ENCODE measurements at places on chromosomes 2 and 18.

- no peak for DNase-seq
Observed at GRCh38 chr18:33670029-33670428, 92.0 kb downstream of the ASXL3 start.

DNA sequence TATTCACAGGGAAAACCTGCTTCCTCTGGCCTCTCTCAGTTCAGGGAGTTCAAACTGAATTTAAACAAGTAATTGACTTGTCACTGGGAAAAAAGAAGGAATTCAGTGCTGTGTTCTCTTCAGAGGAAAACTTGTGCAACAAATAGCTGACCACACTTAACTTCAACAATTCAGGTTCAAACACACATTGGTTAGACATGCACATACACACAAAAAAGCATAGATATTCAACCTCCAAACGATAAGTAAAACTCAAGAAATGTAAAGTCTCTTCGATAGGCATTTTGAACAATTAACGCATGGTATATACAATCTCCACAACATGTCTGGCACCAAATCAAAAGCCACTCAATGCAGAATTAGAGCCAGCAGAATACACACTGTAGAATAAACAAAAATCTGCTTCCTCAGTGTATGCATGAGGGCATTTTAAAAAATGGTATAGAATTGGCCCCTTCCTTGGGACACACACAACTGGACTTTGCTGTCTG, 269.0 kb downstream of the TCF4 start:
- no peak for DNase-seq

DNA sequence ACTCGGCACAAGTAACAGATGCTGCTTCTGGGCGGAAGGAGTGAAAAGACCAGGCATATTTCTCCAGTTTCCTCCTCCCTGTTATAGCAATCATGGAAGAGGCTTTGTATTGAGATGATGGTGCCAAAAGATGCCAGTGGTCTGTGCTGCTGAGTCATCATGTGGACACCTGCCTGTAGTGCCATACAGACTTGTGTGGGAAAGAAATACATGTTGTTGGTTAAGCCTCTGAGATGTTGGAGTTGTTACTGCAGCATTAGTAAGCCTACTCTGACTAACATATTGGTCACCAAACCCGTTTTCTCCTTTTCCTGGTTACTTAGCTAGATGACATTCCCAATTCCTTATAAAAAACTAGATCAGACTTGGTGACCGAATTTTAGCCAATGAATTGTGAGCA, 356.9 kb downstream of the ZNF521 start:
- no peak for DNase-seq

DNA sequence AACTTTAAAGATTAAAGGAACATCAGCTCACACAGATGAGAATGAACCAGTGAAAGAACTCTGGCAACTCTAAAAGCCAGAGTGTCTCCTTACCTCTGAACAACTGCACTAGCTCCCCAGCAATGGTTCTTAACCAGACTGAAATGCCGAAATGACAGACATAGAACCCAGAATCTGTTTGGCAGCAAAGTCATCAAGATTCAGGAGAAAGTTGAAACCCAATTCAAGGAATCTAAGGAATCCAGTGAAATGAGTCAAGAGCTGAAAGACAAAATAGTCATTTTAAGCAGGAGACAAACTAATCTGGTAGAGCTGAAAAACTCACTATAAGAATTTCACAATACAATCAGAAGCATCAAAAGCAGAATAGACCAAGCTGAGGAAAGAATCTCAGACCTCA, 72.0 kb downstream of the STRADB start:
- DNase-seq: no peak

DNA sequence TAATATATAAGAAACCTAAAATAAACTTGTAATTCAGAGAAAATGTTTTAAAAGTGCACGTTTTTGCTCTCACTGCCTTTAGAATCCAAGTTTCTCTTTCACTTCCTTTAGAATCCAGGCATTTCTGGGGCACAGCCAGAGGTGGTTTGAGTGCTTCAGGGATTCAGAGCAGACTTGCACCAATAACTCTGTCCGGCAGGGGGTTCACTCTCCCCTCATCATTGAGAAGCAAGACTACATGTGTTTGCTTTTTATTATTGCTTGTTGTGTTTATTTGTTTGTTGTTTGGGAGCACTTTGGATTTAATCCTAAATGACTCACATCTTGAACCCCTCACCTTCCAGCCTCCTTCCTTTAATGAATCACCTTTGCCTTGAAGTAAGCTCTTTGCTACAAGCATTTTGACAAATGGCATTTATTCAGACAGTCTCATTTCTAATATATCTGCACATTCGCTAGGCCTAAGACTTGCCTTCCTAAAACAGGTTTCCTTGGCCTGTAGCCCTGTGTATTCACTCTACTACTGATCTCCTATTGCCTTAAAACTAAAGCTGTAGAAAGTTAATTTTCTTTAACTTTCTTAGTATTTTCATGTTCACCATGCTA, 233.5 kb upstream of the ATP5MC3 start:
- no peak for DNase-seq

DNA sequence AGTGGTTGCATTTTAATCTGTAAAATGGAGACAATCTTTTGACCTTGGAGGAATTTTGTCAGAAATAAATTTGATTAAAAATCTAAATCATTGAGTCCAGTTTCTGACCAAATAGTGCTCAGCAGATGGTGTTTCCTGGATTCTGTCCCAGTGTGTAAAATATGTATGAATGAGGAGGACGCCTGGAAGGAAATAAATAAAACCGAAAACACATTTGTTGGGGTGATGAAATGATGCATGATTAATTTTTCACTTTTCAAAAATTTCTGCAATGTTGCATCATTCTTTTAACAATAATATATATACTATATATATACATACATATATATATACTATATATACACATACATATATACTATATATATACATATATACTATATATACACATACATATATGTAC, 261.1 kb upstream of the TRIB2 start:
- no peak for DNase-seq

GRCh38 chr2:5692561-5693286, 540 bp downstream of the SOX11 start:
- DNase-seq: no peak

DNA sequence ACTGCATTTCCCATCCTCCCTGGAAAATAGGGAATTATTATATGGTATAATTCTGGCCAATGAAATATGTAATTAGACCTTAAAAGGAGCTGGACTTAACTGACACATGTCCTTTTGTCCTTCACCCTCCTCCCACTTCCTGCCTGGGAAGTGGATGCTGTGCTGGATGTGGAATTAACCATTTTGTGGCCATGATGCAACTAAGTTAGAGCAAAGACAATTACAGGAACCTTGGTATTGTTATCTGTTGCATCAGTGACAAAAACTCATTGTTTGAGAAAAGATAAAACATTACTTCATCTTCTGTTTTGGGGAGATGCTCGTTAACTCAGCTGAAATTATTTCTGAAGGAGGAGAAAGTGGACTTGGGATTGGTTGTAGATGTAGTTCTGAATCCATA, 227.7 kb upstream of the BOD1L2 start:
- no peak for DNase-seq

DNA sequence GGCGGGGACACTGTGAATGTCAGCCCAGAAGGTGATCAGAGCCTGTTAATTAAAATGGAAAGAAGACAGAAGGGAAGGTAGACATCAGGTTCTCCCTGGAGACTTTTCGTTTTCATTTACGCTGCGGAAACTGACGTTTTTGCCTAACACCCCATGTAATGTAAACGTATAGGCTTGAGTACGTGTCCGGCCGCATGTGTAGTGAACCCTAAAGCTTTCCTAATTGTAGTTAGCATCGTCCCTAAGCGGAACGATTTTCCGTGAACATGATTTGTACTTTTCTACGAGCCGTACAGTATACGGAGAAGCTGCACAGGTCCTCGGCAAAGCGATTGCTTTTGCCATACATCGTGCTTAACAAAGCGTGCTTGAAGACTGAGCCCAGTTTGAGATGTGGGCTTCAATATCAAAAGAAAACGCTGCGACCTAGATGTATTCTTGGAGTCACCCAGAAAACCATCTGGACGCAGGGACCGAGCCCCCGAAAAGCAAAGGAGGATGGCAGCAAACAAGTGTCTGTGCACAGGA, 284 bp downstream of the TIMM21 start:
- no peak for DNase-seq

Data from activated CD4-positive, alpha-beta T cell treated with anti-CD3 and anti-CD28 coated beads, Interleukin-2, amount 50 U/mL, for 4 hours (primary cell).